ENCODE measurements at places on chromosomes 2 and 18. TPM values are rescaled to one million over a fixed set of nuclear protein-coding genes. Genes with fewer than 3 reads are reported as not detected.

MRPS5 gene
- total RNA-seq, result 48.1 TPM

GREB1 gene
- 0.47 TPM for total RNA-seq

PAPOLG gene
- 6.6 TPM for total RNA-seq

PAIP2B gene
- total RNA-seq, result 0.63 TPM

PCARE gene
- not detected for total RNA-seq

SULT1C4 gene
- not detected for total RNA-seq

ELOA2 gene
- not detected for total RNA-seq

WDR54 gene
- 28.6 TPM for total RNA-seq

LYPD1 gene
- total RNA-seq, result 0.26 TPM

SH3RF3 gene
- 1.9 TPM for total RNA-seq

CYB5A gene
- 85.2 TPM for total RNA-seq

RAB27B gene
- 0.52 TPM for total RNA-seq

EFR3B gene
- 0.26 TPM for total RNA-seq

SLC8A1 gene
- total RNA-seq, result 82.7 TPM

PDE6D gene
- 8.2 TPM for total RNA-seq

MSH2 gene
- 13.7 TPM for total RNA-seq

HOXD9 gene
- not detected for total RNA-seq

ADGRF3 gene
- total RNA-seq, result not detected

FOXD4L1 gene
- under 0.01 TPM for total RNA-seq

HAAO gene
- 12.2 TPM for total RNA-seq

LINC00305 gene
- not detected for total RNA-seq
